Left forelimb (tissue), 1 donor: ENCODE measurements at places on chromosomes 7 and 10.

GRCh38 chr10:129605986-129606518 lies 139.0 kb downstream of the MGMT start:
- no peak for DNase-seq

GRCh38 chr10:59098831-59099452 lies 77.5 kb upstream of the PHYHIPL start:
- DNase-seq, result no peak

DNA sequence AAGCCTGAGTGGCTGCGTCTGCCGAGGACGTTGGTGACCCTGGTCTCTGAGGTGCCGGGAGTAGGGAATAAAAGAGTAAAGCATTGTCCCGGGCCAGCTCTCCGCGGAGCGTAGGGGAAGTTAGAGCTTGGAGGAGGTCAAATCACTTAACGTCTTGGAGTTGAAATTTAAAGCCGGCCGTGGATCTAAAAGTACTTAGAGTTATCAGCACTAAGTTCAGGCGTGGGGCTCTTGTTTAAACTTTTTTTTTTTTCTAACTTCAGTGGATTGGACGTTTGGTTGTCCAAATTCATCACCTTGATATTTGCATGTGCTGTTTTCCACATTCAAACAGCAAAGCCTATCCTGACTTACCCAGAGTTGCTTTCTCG lies 700 bp downstream of the NIPSNAP2 start:
- DNase-seq, result no peak

GRCh38 chr10:92712016-92712889 lies 22.5 kb downstream of the HHEX start:
- DNase-seq, result no peak

DNA sequence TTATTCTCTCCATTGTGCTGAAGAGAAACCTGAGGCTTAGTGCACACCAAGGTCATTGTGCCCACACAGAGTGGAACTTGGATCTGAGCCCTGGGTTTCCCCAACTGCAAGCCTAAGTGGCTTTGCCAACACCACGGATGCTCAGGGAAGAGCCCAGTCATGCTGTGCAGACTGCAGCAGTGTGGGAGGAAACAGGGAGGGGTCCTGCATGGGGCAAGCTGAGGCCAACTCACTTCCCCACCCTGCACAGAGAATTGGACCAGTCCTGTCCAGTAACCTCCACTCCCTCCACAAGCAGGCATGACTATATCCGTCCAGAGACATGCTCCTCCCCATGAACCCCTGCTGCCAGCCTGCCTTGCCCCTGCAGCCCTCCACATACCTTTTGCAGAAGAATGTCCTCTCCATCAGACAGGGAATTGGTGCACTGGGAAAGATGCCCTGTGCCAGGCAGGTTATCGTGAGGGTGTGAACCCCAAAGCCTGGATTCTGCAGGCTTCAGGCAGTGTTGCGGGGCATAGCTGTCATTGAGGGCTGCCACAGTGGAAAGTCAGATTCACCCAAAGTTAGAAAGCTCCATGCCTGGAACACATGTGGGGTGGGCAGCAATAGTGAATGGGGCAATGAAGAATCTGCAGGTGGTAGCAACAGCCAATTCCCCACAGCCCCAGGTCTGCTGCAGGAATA lies 44.9 kb downstream of the DRGX start:
- DNase-seq, result no peak

GRCh38 chr10:113982296-113982695 lies 61.4 kb upstream of the ADRB1 start:
- DNase-seq, result no peak

DNA sequence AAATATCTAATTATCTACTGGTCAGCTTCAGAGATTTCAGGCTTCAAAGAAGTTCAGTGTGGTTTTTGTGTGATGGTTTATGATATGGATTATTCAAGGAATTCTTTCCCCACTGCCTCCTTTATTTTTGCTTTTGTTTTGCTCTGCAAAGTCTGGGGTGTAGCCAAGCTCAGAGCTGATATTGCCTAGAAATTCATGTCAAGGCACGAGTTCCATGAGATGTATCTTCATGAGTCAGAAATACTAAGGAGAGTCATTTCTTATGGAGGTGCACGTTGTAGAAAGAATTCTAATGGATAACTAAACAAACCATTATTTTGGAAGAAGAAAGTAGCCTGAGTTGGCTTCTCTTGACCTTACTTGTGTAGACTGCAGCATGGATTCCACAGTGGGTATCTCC lies 37.4 kb downstream of the VIM start:
- DNase-seq, result no peak

DNA sequence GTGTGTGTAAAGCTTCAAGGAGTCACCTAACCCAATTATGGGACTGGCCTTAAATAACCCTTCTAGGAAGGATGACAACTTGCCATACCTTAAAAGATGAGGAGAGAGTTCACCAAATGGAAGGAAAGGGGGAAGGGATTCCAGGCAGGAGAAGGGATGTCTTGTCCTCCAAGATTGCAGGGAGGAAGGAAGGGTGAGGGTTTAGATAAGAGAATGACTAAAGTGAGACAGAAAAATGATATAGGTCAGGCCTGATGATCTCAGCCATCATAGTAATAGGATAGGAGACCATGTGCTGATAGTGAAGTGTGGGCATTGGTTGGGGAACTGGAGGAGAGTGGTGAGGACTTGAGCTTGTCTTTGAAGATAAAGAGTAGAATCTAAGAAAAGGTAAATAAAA lies 7.7 kb upstream of the TMEM26 start:
- DNase-seq, result no peak

- no peak for DNase-seq
Measured at GRCh38 chr7:148993193-148993592, 35.1 kb downstream of the PDIA4 start.

DNA sequence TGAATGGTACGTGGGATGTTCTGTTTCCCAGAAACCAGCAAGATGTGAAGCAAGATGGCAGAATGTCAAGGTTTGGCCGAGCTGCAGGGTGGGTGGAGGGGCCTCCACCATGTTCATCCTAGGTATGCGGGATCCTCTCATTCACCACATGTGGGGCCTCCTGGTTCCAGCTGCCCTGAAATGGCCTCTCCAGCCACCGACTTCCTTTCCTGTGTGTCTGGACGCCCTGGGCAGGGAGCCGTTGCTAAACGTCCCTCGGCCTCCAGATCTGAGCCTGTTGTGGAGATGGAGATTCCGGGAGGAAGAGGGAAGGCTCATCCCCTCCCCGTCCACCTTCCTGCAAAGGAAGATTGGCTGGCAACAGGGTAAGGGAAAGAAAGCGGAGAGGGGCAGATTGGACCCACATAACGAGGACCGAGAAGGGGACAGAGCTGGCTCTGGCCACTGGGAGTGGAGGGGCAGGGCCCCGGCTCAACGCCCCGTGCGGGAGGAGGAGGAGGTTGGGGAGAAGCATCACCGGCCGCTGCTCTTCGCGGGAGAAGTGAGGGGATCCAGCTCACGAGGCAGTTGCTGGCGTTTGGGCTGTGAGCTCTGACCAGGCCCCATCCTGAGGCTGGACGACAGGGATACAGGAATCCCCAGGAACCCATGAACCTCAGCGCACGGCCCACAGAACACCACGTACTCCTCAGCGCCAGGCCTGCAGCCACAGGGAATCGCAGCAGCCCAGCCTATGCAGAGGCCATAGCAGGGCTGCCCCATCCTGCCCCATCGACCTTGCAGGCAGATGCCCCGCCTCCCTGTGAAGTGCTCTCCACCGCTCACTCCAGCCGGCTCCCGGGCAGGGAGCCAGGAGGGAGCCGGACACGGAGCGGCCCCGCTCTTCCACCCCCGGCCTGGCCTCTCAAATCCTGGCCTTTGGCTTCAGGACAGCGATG lies 98.3 kb downstream of the FOXL3 start:
- DNase-seq, result peak; percentile 57

GRCh38 chr7:18087026-18087686 lies 59.5 kb upstream of the PRPS1L1 start:
- peak; percentile 68 for DNase-seq

GRCh38 chr7:46811529-46811928 lies 770.4 kb downstream of the TNS3 start:
- DNase-seq, result no peak

DNA sequence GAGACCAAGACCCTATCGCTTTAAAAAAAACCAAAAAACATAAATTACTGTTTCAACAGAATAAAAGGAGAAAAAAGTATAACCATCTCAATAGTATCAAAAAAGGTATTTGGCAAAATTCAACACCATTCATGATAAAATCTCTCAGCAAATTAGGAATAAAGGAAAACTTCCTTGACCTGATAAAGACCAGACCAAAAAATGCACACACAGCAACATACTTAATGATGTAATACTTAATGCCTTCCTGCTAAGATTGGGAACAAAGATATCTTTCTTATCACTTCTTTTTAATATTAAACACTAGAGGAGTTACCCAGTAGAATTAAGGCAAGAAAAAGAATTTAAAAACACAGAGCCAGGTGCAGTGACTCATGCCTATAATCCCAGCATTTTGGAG lies 79.3 kb downstream of the CNOT4 start:
- DNase-seq, result no peak

GRCh38 chr10:88385601-88386203 lies 197.4 kb downstream of the RNLS start:
- no peak for DNase-seq

DNA sequence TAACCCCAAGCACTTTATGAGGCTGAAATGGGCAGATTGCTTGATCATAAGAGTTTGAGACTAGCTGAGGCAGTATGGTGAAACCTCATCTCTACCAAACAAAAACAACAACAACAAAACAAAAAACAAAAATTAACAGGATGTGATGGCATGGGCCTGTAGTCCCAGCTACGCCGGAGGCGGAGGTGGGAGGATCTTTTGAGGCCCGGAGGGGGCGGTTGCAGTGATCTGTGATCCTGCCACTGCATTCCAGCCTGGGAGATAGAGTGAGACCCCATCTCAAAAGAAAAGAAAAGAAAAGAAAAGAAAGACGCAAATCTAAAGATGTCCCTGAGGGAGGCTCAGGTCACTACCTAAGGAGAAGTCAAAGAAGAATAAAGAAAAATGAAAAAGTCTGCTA lies 35.3 kb upstream of the AGR2 start:
- no peak for DNase-seq

DNA sequence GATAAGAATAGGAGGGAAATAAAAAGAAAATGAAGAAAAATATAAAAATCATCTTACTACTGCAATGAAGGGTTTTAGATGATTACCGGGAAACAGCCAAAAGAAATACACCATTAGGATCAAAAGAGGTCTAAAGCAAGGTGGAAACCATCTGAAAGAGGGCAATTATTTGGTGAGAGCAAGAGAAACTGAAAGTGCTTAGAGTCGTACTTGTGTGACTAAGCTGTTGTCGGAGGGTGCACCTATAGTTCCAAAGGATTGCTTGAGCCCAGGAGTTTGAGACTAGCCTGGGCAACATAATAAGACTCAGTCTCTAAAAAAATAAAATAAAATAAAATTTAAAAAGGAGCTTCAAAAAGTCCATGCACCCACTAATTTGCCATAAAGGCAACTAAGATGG lies 169.5 kb downstream of the DKK1 start:
- no peak for DNase-seq

DNA sequence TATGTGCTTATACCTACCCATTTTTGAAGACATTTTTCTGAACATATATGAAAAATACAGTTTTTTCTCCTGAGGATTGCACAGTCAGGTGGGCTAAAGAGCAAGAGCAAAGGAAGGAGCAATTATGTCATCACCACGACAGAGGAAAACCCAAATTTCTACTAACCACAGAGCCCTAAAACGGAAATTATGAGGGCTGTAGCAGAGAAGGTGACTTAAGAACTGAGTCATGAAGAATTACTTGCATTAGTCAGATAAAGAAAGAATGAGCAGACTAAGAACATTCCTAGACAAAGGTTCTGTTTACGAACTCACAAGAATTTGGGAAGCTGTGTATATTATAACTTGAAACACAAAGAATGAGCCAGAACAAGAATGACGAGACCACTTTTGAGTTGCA lies 974.4 kb downstream of the NXPH1 start:
- DNase-seq, result no peak

GRCh38 chr7:129089521-129090212 lies 34.8 kb upstream of the TNPO3 start:
- no peak for DNase-seq

- DNase-seq, result no peak
Measured at GRCh38 chr7:106717955-106718871, 57.3 kb upstream of the CCDC71L start.

DNA sequence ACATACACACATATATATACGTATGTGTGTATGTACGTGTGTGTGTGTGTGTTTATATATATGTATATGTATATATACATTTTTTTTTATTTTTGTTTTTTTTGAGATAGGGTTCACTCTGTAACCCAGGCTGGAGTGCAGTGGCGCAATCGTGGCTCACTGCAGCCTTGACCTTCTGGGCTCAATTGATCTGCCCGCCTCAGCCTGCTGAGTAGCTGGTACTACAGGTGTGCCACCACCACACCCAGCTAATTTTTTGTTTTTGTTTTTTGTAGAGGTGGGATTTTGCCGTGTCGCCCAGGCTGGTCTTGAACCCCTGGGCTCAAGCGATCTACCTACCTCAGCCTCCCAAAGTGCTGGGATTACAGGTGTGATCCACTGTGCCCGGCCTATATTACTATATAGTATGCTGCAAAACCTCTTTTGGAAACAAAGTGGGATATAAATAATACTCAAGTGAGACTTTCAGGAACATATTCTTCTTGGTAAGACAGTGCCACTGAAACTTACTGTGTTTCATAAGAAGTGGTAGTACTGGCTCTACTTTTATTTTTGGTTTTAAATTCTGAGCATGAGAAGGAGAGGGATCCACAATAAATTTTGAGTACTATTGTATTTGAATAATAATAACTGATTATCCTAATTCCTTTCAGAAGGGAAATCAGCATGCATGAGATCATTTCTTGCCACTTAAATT lies 51.0 kb downstream of the MLLT10 start:
- no peak for DNase-seq

- no peak for DNase-seq
Measured at GRCh38 chr7:36945612-36946400, 221.5 kb upstream of the AOAH start.

- no peak for DNase-seq
Measured at GRCh38 chr10:6036861-6037321, 25.3 kb downstream of the IL2RA start.

- DNase-seq, result no peak
Measured at GRCh38 chr10:78194539-78195402, 161.1 kb downstream of the RPS24 start.

GRCh38 chr10:78764436-78764835 lies 304.3 kb upstream of the ZMIZ1 start:
- DNase-seq, result no peak

- DNase-seq, result no peak
Measured at GRCh38 chr7:151336027-151336708, 5.4 kb upstream of the NUB1 start.

- DNase-seq, result no peak
Measured at GRCh38 chr10:86726677-86726999, 29.8 kb upstream of the BMPR1A start.

DNA sequence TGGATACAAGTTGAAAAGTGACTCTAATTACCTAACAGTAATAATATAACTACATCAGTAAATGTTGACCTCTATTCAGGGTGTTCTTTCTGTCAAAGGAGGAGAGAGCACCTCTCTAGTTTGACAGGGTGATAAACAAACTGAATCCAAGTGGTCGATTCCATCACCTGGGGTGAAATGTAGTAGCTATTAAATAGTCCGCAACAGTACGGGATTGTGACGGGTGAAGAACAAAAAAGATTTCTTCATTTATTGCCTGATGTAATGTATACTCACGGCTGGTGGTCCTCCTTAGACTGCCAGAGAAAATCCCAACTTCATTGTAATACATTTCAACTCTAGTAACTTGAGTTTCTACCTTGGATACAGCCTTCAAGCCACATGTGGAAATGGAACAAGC lies 292.5 kb upstream of the CELF2 start:
- no peak for DNase-seq

GRCh38 chr7:19224951-19225350 lies 79.7 kb upstream of the FERD3L start:
- DNase-seq, result no peak
